WERI-Rb-1 (cell line): ENCODE measurements at places on chromosomes 5 and 9.

GRCh38 chr9:107782381-107782780, 292.8 kb upstream of the KLF4 start:
- no peak for DNase-seq

DNA sequence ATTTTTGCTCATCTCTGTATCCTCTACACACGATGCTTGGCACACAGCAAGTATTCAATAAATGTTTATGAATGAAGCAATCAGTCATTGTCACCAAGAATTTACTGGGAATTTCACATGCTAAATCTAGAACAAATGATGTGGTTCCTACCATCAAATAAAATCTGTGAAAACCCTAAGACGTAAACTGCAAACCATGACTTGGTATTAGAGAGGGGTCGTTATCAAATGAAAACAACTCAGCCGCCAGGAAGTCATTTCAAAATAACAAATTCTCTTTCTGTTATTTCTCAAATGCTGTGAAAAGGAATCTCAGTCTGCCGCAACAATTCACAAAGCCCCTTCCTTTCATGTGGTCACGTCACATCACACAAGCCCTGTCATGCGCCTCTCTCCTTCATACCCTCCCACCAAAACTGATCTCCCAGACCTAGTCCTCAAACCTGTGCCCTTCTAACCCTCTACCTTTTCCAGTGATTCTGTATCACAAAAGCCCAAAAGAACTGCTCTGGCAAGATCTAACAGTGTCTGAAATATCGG, 173.6 kb downstream of the DEPDC1B start:
- DNase-seq, result no peak

DNA sequence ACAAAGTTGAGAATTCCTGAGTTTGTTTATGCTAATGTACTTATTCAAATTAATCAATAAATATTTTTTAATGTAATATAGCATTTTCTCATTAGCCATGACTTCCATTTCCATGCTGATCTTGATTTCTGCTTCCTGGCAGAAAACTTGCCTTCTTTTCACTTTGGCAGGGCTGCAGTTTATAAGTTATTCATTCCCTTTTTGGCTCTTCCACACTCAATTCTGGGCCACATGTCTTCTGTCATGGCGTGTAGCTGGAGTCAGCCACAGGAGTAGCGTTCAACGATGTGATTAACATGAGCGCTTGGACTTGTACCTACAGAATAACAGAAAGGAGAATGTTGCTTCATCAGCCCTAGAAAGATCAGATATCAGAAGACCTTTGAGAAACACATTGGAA, 172.9 kb downstream of the CFAP90 start:
- no peak for DNase-seq

- DNase-seq, result no peak
These were observed 61.4 kb downstream of the C9orf50 start for GRCh38 chr9:129559506-129559881.

- DNase-seq, result no peak
These were observed 76.4 kb upstream of the RARS1 start for GRCh38 chr5:168409591-168410458.

GRCh38 chr5:142143878-142144277, 35.3 kb downstream of the NDFIP1 start:
- DNase-seq, result no peak

GRCh38 chr5:68757006-68757405, 336.8 kb upstream of the SLC30A5 start:
- DNase-seq, result no peak

DNA sequence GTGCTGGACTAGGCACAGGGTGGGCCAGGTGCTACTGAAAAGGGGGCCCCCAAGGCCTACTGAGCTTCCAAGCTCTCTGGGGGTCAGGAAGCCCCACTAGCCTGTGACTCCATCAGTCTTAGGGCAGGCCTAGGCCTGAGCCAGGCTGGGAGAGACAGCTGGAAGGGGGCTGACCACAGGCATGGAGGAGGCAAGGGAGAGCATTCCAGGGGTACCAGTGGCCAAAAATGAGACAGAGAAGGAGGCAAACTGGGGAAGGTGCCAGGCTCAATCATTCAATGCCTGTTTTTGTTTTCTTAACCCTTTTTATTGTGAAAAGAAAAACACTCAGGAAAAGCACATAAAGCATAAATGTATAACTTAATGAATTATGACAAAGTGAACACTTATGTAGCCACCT, 26.2 kb upstream of the TCF7 start:
- DNase-seq, result no peak

GRCh38 chr5:131525805-131526204, 109.2 kb downstream of the RAPGEF6 start:
- no peak for DNase-seq

DNA sequence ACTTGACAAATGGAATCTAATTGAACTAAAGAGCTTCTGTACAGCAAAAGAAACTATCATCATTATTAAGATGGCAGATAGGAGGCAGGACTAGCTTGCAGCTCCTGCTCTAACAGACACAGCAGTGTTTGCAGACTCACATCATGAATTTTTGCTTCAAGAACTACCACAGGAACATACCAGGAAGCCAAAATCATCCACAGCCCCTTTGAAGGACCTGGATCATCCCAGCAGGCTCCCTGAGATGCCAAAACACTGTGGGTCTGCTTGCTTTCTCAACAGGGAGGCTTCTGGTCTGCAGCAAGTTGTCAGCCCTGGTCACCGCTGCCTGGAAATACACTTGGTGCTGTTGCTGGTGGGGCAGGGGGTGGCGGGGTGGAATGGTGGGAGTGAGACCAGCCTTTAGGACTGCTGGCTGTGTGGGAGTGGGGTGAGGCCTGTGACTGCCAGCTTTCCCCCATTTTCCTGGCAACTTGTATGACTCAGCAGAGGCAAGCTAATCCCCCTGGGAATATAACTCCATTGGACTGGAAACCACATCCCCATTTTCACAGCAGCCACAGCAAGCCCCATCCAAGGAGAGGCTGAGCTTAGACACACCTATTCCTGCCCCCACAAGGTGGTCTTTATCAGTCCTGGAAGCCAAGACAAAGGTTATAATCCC, 533.8 kb upstream of the CYLC2 start:
- no peak for DNase-seq

GRCh38 chr5:97752871-97753270, 569.8 kb upstream of the RIOK2 start:
- DNase-seq, result no peak

DNA sequence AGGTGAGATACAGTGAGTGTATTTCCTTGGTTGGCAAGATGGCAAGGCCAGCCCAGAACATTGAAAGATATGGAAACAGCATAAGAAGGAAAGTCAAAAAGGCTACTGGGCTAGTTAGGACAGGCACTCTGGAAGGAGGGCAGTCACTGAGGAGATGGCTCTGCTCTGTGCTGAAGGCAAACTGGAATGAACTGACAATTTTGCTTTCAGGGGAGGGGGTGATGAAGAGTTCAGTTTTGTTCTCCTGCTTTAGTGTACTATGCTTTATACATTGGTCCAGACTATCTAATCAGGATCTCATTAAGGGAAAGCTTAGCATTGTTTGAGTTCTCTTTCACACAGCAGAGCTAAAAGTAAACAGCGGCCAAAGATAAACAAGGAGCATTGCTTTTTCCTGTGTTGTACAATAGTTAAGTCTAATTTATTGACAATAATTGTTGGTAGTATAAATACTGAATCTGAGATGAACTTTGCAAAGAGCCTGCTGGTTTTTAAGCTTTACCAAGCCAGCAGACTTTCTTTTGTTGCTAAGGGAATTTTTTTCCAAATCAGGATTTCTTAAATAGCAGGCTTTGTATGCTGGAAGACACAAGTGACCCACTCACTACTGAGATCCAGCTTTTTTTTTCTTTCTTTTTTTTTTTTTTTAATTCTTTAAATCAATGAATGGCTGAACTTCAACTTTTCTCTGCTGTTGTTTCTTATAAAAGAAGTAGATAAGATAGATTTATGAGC, 355.5 kb downstream of the ARRDC3 start:
- DNase-seq, result no peak

- DNase-seq, result peak; percentile 21
These were observed 423.0 kb downstream of the DIRAS2 start for GRCh38 chr9:90219548-90220118.
